Activated CD4-positive, CD25-positive, alpha-beta regulatory T cell (primary cell): ENCODE measurements at places on chromosomes 5 and 9.
A peak's percentile ranks its signal among the peaks of the same experiment; 100 is the strongest.

DNA sequence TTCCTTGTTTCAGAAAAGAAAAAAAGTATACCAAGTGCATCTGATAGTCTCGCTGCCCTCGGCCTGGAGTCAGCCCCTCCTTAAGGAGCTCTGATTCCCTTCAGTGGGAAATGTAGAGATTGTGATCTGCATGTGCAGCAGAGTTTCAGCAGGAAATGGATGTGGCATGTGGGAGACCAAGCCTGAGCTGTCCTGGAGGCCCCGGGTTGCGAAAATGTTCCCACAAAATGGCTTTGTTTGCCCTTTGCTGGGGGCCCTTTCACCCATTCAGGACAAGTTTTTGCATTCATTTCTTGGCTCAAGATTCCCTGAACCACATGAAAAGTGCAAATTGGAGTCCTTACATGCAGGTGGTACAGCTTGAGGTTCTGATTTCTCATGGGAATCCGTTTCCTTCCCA, 230.9 kb downstream of the GADD45G start:
- DNase-seq: no peak

DNA sequence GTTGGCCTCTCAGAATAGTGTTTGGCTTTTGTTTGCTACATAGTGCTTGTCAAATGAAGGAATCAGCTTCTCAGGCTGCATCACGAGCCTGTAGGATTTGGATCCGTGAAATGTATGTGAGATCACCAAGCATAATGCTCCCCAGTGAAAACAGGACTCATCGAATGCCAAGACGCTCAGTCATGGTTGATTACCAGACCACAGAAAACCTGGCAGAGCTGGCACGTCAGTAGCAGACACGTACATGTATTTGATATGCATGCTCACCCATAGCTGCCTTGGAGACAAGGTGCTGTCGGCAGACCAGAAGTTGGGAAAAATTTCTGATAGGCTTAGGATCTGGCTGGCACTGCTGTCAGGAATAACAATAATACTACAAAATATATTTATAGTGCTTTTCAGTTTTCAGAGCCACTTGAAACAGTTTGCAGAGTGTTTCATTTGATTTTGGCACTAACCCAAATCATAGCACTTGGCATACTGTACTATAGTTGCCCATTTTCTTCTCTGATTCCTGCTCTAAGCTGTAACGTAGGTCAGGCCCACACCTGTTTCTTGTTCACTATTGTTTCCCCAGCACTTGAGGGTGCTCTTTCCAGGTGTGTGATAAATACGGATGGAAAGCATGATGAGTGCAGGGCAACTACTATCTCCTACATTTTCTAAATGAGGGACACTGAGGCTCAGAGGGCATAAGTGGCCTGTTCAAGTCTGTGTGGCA, 226.1 kb downstream of the NR3C1 start:
- DNase-seq: no peak

GRCh38 chr9:69097923-69098593, 62.5 kb downstream of the FXN start:
- no peak for DNase-seq

GRCh38 chr5:58048185-58048925, 411.5 kb downstream of the PLK2 start:
- no peak for DNase-seq

DNA sequence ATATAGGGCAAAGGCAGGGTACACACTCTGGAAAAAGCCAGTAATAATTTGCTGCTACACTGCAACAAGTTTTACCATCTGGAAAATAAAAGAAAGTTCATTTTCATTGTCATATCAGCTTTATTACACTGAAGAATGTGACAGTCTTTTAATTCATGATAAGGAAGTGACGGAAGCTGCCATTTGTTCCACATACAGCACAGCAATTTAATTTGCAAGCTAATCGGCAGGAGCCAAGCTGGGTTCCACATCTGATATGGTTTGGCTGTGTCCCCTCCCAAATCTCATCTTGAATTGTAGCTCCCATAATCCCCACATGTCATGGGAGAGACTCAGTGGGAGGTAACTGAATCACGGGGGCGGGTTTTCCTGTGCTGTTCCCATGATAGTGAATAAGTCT, 16.5 kb downstream of the PRELID2 start:
- DNase-seq: no peak

- DNase-seq: peak; percentile 9
These were observed 30.9 kb downstream of the GALNT10 start for GRCh38 chr5:154221371-154221896.

- no peak for DNase-seq
These were observed 4.1 kb downstream of the RPL7A start for GRCh38 chr9:133351908-133352634.

GRCh38 chr5:15391704-15392397, 108.1 kb upstream of the FBXL7 start:
- no peak for DNase-seq

- no peak for DNase-seq
These were observed 95.6 kb downstream of the ADGRV1 start for GRCh38 chr5:90654215-90654614.

GRCh38 chr5:78552729-78553342, 95.7 kb downstream of the LHFPL2 start:
- DNase-seq: no peak

DNA sequence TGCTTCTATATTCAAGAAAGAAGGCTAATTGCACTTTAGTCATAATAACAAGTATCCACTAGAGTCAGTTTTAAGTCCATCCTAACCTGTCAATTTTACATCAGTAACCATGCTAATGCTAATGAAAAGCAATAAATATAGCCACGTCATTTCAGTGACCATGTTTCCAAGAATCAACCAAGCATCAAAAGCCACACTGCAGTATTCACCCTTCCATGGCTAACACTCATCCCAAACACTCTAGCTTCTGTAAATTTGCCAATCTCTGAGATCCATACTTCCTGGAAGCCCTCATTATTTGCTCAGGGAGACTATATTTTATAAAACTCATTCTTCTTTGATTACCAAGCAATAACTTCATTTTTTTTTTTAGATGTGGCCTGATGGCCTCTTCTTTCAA, 712.0 kb downstream of the CETN3 start:
- no peak for DNase-seq
